ENCODE measurements at places on chromosomes 6 and 20.

DNA sequence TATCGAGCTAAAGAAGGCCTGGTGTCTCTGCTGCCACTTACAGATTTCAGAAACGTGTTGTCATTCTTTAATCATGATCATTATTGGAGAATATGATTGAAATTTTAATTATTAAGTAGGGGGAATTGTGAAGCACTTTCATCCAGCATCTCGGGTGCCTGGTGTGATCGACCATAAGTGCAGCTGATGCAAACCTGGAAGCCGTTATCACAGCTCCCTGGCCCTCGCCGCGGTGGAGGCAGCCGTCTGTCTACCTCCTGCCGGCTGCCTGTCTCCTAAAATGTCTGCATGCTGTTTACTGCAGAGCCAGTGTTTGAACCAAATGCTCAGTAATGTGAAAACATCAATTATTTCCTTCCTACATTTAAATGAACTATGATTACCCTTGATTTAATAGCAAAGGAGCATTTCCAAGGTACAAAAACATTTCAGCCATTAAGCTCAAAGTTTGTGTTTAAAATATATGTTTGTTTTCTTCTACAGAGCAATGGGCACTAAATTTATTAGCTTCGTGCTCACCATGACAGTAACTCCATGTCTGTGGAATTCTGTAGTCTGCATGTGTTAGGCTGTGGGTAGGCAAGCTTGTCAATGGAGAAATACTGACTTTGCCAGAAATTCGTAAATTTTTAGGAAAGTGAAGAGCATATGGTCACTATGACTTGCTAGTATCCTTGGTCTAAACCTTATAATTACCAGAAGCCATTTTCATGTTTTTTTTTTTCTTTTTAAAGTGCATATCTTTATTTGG, 184.5 kb upstream of the AGPAT4 start:
- no peak for DNase-seq

DNA sequence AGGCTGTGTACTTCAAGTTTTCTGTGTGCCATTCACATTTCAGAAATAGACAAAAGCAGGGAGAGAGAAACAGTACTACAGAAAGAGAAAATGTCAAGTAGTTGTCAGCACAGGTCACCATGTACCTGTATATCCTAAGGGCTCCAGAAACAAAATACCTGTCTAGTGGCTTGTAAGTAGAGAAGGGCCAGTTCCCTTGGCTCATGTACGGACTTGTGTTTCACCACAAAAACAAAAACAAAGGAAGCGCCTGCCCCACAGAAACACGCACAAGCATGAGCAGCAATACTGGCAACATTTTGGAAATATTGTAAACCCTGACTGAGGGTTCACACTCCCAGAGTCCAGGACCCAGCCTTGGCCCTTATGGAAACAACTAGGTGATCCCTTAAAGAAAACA, 44.3 kb downstream of the CNKSR3 start:
- peak; percentile 92 for DNase-seq

DNA sequence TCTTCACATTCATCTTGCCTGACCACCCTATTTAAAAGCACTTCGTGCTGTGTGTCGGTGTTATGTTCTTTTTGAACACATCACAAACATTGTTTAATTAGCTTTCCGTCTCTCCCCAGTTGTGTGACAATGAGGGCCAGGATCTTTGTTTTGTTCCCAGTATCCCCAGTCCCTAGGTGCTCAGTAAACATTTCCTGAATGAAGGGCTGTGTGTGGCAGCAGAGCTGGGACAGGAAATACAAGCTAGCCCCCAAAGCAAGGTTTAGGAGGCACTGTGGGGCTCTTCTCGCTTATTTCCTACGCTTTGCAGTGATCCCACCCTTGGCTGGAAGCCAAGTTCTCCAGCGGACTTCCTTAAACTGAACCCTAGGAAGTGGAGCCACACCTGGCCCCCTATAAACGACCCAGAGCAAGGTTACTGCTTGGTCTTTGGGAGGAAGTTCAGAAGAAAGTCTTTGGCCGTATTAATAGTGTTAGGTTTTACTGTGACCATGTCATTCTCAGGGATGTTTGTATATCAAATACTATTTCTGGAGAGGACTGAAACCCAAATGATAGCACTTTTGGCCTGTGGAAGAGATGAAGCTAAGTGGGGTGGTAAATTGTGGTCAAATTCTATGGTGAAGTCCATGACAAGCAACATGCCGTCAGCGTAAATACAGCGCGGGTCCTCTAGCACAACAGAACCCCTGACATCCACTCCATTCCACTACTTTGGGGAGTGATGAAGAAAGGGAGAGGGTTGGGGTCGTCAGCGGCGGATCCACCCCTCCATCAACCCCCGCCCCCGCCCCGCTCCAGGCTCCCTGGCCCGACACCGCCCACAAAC, 570 bp upstream of the FANCE start:
- no peak for DNase-seq

- peak; percentile 70 for DNase-seq
Observed at GRCh38 chr20:34222208-34222607, 19.0 kb upstream of the ASIP start.

- peak; percentile 18 for DNase-seq
Observed at GRCh38 chr20:38471987-38472512, 593 bp upstream of the RALGAPB start.

DNA sequence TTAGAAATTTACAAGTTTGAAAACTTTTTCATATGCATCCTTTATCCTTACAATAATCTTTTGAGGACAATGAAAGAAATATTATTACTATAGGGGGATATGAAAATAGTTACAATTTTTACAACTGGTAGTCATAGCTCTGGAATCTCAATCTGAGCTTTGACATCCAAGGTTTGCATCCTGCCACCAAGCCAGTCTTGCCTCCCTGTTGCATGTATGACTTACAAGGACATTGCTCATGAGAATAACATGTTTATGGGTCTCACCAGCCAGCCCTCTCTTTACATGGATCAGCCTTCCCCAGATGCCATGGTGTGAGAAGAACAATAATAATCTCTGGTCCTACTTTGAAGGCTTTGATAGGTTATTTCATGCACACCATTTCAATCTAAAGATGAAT, 67.5 kb downstream of the THEMIS start:
- no peak for DNase-seq

- no peak for DNase-seq
Observed at GRCh38 chr6:42195415-42195814, 659 bp upstream of the GUCA1B start.

GRCh38 chr6:168570211-168570610, 129.2 kb downstream of the SMOC2 start:
- no peak for DNase-seq

DNA sequence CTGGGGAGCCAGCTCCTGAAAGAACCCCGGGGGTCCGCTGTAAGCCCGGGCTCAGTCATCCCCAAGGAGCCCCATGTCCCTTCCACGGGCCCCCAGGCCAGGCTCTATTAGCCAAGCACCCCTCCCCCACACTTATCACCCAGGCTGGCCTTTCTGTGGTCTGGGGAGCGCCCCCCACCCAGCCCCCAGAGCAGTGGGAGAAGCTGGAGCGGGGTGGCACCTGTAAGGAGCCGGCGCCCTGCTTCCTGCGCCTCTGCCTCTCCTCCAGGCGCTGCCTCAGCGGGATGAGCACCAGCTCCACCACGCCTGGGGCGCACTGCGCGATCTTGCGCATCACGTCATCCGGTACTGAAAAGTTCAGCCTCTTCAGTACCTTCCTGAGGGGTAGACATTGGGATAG, 2.3 kb downstream of the SPEF1 start:
- DNase-seq, result no peak

GRCh38 chr6:164049517-164049988, 635.0 kb downstream of the QKI start:
- no peak for DNase-seq

DNA sequence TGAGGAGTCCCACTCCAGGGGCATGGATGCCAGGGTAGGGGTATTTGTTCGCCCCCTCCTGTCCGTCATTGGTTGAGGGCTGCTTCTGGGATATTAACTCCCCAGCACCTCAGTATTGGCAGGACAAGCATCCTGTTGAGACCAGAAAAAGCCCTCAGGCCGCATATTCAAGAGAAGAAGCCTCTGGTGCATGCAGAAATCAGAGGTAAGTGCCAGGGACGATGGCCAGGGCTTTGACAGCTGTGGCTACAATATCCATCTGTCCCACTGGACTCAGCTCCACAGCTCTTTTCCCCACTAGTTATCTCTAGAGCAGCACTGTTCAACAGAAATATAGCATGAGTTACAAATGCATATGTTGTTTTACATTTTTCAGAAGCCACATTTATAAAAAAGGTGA, 651.3 kb downstream of the KIF16B start:
- no peak for DNase-seq

DNA sequence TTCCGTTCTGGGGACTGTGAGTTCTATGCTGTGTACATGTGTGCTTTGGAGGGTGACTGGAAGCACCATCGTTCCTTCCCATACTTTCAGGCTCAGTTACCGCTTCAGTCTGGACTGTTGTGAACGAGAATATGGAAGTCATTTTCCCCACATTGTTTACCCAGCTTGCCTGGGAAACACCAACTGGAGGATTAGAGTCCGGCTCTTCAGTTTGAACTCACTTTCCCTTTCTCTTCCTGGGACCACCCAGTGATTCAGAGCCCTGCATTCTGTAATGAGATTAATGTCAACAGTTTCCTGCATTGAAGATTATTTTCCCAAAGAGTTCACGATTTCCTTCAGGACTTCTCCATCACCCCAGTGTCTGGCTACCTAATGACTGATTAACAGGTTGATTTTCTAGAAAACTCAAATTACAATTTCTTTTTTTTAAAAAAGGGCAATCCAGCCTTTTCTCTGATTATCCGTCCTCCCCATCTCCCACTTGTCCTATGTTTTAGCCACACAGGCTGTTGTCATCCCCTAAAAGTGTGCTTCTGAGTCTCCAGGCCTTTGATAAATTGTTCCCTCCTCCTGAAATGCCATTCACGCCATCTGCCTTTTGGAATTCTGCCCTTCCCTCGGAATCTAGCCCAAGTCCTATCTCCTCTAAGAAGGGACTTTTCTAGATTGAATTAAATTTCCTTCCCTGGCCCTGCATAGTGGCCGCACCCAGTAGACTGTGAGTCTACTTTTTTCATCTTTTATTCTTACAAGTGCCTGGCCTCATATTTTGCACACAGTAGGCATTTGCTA, 3.3 kb upstream of the TAGAP start:
- no peak for DNase-seq

GRCh38 chr6:80618953-80619352, 512.5 kb downstream of the BCKDHB start:
- peak; percentile 57 for DNase-seq

- DNase-seq, result peak; percentile 33
Observed at GRCh38 chr6:5036269-5036668, 32.4 kb upstream of the RPP40 start.

DNA sequence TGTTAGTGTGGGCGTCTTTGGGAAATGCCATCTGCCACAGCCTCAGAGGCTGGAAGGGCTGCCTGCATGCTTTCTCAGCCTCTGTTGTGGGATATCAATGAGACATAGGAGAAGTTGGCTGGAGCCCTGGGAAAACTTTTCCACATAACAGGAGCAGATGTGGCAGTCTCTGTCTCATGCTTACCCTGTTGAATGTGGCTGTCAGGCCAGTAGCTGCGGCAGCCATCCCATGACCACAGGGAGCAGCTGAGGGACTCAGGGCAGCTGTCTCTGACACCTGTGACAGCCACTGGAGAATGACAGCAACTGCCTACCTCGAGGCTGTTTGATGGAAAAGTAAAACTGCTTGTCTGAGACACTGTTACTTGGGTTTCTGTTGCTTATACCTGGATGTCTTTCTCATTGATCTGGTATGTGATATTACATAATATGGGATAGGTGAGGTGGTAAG, 64.4 kb downstream of the TULP4 start:
- peak; percentile 65 for DNase-seq

Measured in bronchial epithelial cell (primary cell).